CD4-positive, alpha-beta memory T cell (primary cell): ENCODE measurements at places on chromosomes 2 and 18.

GRCh38 chr2:12539776-12540562 lies 176.8 kb upstream of the TRIB2 start:
- DNase-seq: no peak

GRCh38 chr2:118012778-118013177 lies 1.1 kb downstream of the CCDC93 start:
- DNase-seq: no peak

GRCh38 chr2:95305380-95306061 lies 8.4 kb downstream of the KCNIP3 start:
- no peak for DNase-seq

DNA sequence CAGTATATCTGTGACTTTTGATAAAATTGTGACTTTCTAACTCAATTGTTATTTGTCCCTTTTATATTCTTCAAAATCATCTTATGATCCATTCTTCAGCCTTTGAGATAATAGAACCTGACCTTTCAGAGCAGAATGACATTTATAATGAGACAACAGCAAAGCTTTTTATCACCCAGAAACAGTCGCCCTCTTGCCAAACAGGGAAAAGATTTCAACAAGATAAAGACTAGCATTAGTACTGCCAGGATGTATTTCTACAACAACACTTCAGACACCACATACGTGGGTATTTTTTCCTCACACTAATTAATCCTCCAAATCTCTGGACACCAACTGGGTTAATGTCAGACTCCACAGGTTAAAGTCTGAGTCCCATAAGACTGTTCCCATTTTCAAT lies 249.0 kb downstream of the ZNF804A start:
- DNase-seq: no peak

DNA sequence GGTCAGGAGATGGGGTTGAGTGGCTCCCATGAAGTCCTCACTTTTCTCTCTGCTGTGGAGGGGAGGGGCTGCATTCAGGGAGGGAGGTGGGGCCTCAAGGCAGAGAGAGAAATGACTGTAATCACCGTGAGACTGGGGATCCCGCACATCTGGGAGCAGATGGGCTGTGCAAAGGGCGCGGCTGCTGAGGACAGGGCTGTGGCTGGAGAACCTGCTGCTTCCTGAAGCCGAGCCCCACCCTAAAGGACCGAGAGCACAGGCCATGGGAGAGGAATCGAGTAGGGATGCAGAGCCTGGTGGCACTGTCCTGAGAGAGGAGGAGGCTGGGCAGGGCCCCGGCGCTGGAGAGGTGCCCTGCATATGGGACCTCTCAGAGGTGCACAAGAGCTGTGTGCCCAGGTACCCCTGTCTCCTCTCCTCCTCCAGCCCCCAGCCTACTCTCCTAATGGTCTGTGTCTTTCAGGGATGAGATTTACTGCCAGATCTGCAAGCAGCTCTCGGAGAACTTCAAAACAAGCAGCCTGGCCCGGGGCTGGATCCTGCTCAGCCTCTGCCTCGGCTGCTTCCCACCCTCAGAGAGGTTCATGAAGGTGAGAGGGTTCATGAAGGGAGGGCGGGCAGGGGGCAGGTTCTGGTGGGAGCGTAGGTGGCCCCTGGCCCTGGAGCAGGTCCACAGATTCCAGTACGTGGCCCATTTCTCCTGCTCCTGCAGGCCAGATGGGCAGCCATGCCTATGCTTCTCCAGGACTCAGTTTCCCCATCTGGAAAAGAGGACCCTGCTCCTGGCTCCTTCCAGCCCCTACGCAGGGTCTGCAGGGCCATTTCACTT lies 25.9 kb upstream of the GPR17 start:
- DNase-seq: no peak
